ENCODE measurements at places on chromosomes 6 and 20.

DNA sequence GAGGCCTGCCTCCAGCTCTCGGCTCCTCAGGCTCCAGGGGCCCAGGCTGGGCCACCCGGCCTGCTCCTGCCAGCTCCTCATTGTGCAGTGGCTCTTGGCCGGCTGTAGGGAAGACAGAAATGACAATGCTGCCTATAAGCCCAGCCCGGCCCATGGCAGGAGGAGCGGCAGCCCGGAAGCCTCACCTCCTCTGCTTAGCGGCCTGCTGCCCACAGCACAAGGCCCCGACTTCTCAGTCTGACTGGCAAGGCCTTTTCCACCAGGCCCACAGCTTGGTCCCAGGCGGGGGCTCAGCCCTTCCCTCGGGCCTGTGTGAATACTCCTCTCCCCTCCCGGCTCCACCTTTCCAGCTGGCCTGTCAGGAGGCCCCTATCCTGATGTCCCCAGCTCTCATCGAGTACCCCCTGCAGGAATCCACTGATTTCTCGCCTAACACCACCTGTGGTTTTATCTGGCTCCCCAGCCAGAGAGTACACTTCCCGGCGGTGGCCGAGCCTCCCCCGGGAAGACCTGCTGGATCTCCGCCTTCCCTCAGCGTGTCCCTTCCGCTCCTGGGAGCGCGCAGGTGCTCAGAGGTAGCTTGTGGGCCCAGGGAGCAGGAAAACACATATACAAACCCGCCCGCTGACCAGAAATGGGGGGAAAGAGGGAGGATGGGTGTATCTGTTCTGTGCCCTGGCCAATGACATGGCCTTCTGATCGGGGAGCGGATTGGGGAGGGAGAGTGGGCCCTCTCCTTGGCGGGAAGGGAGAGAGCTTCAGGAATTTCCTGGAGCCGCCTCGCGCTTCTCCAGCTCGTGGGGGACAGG lies 963 bp downstream of the DDRGK1 start:
- DNase-seq: peak; percentile 55

- DNase-seq: no peak
These were observed 341.6 kb downstream of the NRN1 start for GRCh38 chr6:5665173-5665572.

- DNase-seq: no peak
These were observed 144.7 kb upstream of the RPS6KA2 start for GRCh38 chr6:166771701-166772100.

DNA sequence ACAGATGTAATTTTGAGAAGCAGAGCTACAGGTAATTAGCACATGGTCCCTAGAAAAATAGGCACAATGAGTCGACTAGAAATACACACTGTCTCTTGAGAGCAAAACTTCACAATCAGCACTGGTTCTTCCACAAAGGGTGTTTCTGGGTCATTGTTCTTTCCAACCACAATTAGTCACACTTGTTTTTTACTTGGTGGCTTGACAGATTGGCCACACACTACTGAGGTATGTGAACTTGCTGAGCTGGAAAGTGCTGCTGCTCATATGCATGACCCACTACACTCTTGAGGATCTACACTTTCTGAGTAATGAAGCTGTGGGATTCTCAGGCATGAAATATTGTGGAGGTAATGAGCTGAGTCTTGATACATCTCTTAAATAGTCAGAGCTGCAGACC lies 347.7 kb downstream of the BCKDHB start:
- DNase-seq: no peak

GRCh38 chr20:55514531-55514930 lies 490.8 kb downstream of the CBLN4 start:
- DNase-seq: no peak

DNA sequence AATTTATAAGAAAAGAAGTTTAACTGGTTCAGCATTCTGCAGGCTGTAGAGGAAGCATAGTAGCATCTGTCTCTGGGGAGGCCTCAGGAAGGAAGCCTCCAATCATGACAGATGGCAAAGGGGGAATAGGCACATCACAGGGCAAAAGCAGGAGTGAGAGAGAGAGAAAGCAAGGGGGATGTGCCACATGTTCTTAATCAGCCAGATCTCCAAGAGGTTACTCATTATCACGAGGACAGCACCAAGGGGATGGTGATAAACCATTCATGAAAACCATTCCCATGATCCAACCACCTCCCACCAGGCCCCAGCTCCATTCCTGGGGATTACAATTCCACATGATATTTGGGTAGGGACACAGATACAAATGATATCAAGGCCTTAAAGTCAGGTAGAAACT lies 217.5 kb upstream of the TCF21 start:
- DNase-seq: no peak

- DNase-seq: no peak
These were observed 49.4 kb upstream of the DACT2 start for GRCh38 chr6:168368936-168369335.

DNA sequence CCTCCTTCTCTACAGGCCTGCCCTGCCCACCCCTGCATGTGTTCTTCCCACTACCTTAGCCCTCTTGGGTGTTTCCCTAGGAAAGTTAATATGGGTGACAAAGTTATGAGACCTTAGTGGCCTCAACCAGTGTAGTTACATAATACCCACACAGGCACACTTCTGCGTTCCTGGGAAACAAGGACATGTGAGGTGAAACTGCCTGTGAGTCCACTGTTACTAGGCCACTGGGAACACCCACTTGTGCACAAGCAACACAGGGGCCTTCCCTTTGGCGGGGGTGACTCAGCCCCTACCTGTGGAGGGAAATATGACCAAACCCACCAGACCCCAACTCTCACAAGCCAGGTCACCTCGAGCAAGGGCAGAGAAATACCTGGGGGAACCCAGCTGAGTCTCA lies 12.8 kb downstream of the PI16 start:
- no peak for DNase-seq

DNA sequence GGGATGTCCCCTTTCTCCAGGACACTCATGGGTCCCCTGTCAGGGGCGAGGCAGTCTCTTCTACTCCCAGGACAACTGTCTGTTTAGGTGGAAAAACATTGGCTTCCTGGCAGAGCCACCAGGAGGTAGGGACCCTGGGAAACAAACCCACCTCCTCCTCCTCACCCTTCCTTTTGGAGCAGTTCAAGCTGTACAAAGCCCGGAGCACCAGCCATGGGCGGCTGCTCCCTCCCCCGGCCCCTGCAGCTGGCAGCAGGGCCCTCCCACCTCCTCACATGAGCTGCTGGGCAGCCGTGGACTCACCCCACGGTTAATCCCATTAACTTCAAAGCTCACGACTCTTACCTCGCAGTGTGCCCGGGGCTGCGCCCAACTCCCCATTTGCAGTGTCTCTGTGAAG lies 48.6 kb downstream of the CDH4 start:
- no peak for DNase-seq

DNA sequence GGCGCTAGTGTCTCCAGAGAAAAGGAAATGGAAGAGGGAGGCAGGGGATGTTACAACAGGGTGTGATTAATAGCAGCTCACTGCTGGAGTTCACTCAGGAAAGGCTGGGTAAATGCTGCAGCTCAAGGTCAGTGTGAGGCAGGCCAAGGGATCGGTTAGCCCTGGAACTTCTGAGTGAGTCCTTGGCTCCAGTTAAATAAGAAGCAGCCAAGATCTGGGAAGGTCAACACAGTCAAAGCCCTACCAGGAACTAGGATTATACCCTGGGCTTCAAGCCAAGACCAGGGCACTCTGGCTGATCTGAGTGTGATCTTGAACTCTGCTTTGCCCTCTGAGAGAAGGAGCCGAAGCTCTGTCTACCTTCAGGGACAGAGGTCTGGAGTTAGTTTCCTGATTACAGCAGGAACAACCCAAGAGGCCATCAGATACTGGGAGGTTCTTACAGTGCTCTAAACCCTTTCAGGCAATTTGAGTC lies 44.3 kb downstream of the TPD52L1 start:
- no peak for DNase-seq

GRCh38 chr6:6091608-6092002 lies 84.9 kb upstream of the NRN1 start:
- no peak for DNase-seq

- no peak for DNase-seq
These were observed 38.2 kb upstream of the SLCO4A1 start for GRCh38 chr20:62603907-62604785.

- no peak for DNase-seq
These were observed 118.5 kb upstream of the PHACTR3 start for GRCh38 chr20:59485576-59486454.

GRCh38 chr6:121260651-121261102 lies 73.6 kb downstream of the TBC1D32 start:
- DNase-seq: no peak

- DNase-seq: no peak
These were observed 66.2 kb upstream of the TMEM30A start for GRCh38 chr6:75350808-75351207.

DNA sequence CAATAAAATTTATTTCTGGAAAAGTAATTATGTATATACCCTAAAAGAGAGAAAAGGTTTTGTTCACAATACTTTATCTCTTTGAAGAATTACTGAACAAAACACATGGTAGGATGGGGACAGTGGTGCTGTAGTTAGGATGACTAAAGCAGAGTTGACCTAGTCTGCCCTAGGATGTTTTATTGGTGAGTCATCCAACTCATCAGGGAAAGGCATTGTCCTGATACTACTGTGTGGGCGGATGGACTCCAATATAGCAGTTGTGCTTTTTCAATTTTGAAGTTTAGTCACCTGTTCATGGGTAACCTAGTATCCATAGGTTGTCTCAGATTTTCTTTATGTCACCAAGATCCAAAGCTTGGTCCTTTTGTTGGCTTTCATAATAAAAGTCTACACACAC lies 53.3 kb upstream of the EYS start:
- DNase-seq: no peak

- no peak for DNase-seq
These were observed 396.5 kb downstream of the HDGFL1 start for GRCh38 chr6:22965889-22966288.

DNA sequence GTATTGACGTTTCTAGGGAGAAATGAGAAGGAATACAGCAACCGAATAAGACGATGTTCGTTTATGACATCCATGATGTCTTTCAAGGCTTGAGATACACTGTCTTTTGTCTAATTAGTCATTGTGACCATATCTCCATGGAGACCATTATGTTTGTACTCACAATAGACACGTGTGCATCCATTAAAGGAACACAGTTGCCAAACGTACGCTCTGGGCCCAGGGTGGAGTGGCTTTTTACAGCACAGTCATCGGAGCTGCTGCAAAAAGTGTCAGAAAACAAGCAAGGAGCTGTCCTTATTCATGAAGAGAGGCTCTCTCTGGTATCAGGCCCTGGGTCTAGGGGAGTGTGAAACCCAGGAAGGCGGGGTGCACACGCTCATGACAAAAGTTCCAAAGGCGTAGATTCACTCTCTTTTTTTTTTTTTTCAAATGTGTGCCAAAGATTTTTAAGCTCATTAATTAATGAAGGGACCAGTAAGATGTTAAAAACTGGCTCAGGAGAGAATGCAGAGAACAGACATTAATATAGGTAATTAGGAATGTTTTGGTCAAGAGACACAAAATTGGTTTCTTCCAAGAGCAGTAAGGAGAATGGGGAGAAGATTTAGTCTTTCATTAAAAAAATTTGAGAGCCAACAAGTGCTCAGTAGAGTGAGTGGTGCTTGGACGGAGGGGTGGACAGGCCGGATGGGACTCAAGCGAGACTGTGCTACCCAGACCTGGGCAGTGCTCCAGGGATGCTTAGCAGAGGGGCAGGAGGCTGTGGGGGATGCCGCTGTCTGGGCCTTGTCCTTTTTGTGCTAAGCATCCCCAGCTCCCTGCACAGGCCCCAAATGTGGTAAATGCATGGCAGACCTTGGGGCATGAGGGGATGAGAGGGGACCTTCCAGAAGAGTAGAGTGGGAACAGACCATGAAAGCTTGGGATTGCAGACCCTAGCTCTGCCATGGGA lies 34.9 kb upstream of the GTSF1L start:
- no peak for DNase-seq

DNA sequence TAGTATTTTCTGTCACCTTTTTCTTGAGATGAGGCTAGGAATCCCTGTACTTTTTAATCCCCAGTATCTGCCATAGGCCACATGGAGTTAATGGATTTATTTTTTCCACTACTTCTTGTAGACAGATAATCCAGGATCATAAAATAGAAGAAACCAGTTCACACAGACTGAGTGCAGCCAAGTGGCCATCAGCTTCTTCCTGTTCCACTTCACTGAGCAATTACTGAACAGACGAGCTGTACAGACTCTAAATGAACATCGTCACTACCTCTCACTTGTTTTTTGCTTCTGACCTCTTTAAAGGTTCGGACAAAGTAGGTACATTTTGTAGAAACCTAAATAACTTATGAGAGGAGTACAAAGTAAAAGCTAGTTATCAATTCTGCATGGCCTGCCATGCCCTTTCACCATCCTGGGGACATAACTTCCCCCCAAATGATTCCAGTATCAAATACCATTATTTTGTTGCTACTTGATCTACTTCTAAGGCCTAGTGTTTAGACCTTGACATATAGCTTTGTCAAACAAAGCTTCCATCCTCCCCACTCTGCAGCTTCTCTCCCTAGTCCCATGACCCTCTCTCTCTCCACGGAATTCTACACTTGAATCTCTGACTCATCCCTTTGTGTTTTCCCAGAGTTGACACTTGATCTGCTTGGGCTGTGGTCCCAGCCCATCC lies 34.4 kb upstream of the ARHGAP18 start:
- DNase-seq: no peak

DNA sequence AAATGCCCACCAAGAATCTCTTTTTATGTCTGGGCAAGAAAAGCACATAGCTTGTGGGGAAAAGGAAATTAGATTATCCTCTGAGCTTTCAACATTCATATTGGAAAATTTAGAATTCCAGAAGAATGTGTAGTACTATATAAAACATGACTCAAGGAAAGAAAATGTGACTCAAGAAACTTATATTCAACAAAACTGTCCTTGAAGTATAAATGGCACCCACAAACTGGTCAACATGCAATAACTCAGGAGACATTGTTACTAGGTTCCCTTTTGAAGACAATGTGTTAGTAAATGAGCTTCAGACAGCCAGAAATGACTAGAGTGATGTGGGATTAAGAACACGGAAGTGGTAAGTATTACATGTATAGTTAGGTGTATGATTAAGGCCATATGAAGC lies 26.1 kb upstream of the TINAG start:
- DNase-seq: no peak
